Stimulated activated CD4-positive, alpha-beta T cell treated with anti-CD3 and anti-CD28 coated beads, Interleukin-12 subunit alpha, Interleukin-12 subunit beta, amount 100 ng/mL, for 24 hours (primary cell): ENCODE measurements at places on chromosomes 16 and 17.

GRCh38 chr17:28325211-28325610, 6.2 kb downstream of the TMEM97 start:
- DNase-seq = no peak

- no peak for DNase-seq
These were observed 42.4 kb upstream of the ZNF629 start for GRCh38 chr16:30829130-30830071.

DNA sequence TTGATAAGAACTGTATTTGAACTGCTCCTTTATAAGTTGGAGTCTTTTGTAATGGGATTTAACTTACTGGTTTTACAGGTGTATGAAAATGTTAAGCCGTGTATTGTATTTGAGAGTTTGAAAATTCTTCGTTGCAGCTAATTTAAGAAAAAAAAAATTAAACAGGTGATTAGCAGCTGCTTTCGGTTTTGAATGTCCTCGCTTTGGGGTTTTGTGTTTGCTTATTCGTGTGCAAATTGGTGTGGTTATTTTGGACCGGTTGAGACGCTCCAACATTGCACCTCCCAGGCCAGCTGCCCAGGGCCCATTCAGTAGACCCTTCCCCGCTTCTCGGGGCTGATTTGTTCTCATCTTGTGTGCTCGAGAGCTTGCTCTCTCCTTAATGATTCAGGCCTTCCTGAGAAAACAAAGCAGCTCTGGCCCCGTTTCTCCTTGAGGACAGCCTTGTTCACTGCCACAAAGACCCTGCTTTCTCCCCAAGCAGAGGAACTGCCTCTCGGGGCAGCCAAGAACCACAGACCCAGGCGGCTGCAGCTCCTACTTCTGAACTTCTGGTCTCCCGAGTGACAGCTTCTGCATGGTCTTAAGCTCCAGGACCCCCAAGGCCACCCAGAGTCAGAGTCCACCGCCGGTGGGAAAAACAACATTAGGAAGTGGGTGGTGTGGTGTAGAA, 100.5 kb downstream of the MSI2 start:
- no peak for DNase-seq

- no peak for DNase-seq
These were observed 91.0 kb downstream of the SPACA3 start for GRCh38 chr17:33082529-33083173.

DNA sequence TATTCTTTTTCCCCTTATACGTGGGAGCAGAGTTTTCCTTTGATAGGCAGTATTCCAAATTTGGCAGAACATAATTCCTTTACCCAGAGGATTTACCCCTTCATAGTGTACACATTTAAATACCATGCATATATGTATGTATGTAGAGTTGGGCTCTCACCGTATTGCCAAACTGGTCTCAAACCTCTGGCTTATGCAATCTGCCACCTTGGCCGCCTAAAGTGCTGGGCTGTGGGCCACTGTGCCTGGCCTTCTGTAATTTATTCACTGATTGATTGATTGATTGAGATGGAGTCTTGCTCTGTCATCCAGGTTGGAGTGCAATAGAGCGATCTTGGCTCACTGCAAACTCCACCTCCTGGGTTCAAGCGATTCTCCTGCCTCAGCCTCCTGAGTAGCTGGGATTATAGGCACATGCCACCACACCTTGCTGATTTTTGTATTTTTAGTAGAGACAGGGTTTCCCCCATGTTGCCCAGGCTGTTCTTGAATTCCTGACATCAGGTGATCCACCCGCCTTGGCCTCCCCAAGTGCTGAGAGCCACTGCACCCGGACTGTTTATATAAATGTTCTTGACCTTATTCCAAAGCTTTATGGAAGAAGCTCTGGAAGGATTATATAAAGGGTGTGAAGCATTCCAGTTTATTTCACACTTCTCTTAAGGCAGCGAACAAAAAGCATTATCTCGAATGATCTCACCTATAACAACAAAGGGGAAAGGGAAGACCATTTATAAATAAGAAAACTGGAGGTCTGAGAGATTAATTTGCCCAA, 14.9 kb downstream of the GLG1 start:
- no peak for DNase-seq

DNA sequence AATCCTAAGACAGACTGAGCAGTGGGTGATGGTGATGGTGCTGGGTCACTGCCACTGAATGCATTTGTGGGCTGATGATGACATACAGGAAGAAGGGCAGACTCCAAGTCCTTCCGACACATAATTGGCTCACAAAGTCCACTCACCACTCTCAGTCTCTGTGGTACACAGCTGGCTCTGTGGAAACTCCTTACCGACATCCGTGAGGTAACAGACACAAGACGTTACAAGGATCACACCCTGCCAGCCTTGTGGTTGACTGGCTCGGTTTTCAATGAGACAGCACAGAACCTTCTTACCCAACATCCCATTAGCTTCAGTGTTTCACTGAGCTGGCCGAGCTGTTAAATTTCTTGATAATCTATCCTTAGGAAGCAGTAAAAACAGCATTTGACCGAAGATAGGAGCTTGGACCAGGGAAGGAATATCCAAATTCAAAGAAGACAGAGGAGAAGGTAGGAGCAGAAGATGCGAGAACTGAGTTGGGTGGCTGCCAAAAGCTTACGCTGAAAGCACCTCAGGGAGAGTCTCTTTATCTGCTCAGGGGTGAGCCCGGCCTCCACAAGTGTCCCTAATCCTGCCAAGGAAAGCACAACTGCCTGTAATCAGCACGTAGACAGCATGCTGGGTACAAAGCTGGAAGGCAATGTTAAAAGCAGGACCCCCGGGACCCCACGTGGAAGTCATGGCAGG, 5.5 kb upstream of the MXRA7 start:
- DNase-seq = no peak

- no peak for DNase-seq
These were observed 110.8 kb upstream of the ZNF750 start for GRCh38 chr17:82950525-82951102.

GRCh38 chr17:82595893-82596292, 52.4 kb downstream of the WDR45B start:
- no peak for DNase-seq

DNA sequence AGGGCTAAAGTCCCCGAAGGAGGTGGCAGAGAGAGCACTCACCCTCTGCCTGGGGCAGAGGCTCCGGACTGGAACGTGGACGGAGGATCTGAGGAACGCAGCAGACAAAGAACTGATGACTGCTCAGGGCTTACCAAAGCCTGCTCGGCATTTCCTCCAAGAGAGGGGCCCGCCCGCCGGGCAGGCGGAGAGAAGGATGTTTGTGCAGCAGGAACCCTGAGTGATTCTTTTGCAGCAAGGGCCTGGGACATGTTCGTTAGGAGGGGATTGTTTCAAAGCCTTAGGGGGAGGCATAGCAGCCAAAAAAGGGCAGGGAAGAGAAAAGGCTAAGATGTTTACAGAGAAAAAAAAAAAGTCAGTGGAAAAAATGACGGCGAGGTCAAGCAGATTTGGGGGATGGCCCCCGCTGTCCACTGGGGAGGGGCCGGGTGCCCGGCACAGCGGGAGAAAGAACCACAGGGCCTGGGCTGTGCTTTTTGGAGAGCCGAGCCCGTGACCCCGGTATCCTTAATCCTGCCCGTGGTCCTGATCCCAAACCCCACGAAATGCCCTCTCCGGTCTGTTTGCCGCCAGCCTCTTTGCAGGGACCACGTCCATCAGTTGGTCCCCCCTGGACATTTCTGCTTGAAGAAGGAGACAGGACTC, 129.3 kb downstream of the NTN1 start:
- DNase-seq = no peak

DNA sequence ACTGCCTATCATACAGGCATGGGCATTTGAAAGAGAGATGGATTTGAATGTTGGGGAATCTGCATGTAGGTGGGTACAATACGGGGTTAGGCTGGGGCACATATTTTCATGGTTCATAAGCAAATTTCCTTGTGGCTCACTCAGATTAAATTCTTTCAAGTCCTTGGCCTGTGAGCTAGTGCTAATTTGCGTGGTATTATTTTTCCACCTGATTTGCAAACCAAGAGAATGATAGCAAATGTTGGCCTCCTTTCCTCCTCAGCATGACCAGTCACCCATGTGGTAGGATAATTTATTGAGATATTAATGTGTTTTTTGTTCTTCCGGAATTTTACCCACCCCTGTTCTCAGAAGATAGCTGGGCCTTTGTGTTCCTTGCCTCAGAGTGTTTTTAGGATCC, 22.9 kb downstream of the FAM20A start:
- no peak for DNase-seq

DNA sequence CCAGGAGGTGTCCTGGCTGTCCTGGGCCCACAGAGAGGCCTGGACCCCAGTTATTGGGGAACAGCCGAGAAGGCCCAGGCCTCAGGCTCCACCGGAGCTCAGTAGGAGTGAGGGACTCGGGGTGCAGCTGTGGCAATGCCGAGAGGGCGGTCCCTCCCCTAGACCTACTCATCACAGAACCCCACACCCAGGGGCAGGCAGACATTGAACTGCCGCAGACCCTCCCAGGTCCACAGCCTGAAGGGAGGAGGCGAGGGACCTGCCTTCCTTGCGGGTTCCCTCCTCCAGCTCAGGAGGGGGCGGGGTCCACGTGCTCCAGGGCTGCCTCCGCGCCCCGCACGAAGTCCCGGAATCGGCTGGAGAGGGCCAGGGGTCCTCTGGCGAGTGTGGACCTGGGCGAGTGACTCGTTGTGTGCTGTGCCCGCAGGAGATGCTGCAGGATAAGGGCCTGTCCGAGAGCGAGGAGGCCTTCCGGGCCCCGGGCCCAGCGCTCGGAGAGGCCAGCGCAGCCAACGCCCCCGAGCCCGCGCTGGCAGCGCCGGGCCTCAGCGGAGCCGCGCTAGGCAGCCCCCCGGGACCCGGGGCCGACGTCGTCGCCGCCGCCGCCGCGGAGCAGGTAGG, 3.9 kb downstream of the TBX4 start:
- DNase-seq = no peak

DNA sequence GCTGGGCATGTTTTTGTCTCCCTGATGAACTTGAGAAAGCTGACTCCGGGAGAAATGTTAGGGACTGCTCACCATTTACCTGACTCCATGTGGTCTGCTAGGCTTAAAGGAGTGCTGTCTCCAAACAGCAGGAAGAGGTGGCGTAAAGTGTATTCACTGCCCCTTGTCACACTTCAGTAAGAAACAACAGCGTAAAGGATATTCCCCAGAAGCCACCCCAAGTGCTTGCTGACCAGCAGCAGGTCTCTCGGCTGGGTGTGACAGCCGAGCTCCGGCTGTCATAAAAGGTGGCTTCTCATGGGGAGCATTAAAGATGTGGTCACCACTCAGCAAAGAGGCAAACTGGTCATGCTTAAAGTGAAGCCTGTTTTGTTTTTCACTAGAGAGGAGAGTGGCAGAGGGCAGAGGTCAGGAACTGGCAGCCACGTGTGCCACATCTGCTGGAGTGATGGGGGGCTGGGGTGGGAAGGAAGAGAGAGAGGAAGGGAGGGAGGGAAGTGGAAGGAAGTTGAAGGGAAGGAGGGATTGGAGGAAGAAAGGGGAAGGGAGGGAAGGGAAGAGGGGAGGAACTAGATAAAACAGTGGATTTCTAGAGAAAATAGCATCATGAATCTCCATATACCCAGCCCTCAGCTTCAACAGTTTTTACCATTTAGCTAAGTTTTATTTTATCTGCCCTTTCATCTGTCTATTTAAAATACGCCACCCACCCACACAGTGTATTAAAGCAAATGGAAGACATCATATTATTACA, 119.3 kb downstream of the CLEC16A start:
- no peak for DNase-seq

GRCh38 chr17:10984220-10984619, 146.3 kb upstream of the PIRT start:
- DNase-seq = no peak

- no peak for DNase-seq
These were observed 14.2 kb downstream of the SLFN12L start for GRCh38 chr17:35523296-35523695.

- DNase-seq = no peak
These were observed 20.0 kb upstream of the RNF135 start for GRCh38 chr17:30950669-30951399.

- DNase-seq = no peak
These were observed 10.3 kb upstream of the TOX3 start for GRCh38 chr16:52557236-52557635.

- no peak for DNase-seq
These were observed 1308.4 kb downstream of the CDH8 start for GRCh38 chr16:60727851-60728250.

GRCh38 chr17:70378076-70378475, 208.7 kb downstream of the KCNJ2 start:
- no peak for DNase-seq

DNA sequence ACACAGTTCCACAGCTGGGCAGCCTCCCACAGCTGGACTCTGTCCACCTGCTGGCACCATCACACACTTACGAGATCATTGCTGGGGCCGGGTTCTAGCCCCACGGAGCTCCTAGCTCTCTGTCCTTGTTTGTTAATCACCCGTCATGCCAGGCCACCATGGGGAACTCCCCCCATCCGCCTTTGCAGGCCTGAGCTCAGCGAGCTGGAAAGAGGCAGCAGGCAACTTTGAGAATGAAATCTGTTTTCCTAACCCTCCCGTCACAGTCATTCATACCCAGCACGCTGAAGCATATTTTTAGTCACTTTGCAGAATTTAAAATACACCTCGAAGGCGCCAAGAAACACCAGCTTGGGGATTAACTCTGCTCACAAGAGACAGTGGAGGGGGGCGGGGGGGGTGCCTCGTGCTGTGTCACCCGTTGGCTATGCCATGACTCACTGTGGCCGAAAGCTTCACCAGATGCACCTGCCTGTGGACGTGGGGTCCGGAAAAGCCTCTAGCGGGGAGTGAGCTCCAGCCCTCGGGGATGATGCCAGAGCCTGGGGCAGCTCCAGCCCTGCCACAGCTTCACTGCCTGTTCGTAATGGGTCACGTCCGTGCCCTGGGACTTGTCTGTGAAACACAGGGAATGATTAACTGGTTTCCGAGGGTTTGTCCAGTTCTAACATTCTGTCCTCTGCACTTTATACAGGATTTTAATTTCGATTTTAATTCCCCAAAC, 1.4 kb upstream of the SPNS2 start:
- DNase-seq = no peak

DNA sequence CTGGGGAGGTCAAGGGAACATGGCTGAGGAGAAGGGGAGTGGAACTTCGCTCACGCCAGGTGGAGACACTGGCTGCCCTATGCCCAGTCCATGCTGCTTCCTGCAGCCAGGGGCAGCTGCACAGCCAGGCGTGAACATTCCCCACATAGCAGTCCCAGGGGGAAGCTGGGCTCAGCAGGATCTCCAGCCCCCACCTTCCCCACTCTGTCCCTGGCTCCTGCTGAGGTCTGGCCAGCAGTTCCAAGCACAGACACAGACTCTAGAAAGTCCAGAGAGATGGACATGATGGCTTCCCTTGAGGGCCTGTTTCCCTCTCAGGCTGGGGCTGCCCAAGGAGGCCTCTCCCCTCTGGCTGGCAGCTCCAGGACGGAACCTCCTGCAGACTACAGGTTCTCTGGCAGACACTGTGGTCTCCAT, 9.3 kb downstream of the JUP start:
- no peak for DNase-seq

DNA sequence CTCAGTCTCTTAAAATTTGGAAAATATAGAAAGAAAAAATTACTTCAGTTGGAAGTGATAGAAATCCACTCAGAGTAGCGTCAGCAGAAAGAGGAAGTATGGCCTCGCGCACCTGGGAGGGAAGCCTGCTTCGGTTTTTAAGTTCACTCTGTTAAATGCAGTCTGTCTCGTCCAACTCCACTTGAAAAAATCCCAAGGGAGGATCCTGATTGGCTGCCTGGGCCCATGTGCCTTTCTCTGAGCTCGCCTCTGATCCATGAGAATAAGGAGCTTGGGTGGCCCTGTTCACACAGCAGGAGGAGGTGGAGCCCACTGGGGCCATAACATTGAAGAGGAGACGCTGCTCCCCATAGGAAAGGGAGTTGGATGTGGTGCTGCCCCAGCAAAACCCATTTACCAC, 40.7 kb downstream of the DNAJA2 start:
- no peak for DNase-seq

- no peak for DNase-seq
These were observed 1.7 kb upstream of the ANKRD13B start for GRCh38 chr17:29591146-29591736.
